ENCODE measurements at places on chromosomes 2 and 18.
A peak's percentile ranks its signal among the peaks of the same experiment; 100 is the strongest.

DNA sequence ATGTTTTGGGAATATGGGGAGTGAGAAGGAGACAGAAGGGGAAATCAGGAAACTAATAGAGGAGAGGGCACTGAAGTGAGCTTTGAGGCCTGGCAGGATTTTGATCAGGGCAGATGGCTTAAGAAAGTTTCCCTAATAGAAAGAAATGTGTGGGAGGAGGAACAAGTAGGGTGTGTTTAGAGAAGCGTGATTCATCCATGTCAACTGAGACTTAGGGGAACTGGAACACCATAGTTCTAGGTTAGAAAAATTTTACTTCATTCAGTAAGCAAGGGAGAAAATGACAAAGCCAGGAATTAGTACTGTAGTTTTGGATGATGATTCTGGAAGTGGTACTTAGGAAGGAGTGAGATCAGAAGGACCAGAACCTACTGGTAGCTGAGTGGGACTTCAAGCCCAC lies 296.0 kb downstream of the PLCL1 start:
- DNase-seq: peak; percentile 90

- peak; percentile 26 for DNase-seq
Measured at GRCh38 chr18:26549263-26550094, 1.1 kb upstream of the KCTD1 start.

DNA sequence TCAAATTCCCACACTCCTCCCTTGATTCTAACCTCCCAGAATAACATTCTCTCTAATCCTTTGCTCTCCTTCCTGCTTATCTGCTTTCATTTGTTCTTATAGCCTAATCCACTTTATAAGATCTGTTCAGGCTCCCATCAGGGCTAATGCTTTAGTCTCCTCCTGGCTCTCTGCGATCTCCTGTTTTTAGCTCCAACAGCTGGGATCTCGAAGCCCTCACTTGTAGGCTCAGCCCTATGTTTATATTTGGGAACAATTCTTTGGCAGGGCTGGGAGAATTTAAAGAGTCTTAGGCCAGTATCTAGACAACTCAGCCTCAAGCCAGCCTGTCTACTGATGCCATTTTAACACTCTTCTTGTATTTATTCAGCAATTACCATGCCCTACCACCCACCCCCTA lies 27.2 kb upstream of the RAPH1 start:
- no peak for DNase-seq

DNA sequence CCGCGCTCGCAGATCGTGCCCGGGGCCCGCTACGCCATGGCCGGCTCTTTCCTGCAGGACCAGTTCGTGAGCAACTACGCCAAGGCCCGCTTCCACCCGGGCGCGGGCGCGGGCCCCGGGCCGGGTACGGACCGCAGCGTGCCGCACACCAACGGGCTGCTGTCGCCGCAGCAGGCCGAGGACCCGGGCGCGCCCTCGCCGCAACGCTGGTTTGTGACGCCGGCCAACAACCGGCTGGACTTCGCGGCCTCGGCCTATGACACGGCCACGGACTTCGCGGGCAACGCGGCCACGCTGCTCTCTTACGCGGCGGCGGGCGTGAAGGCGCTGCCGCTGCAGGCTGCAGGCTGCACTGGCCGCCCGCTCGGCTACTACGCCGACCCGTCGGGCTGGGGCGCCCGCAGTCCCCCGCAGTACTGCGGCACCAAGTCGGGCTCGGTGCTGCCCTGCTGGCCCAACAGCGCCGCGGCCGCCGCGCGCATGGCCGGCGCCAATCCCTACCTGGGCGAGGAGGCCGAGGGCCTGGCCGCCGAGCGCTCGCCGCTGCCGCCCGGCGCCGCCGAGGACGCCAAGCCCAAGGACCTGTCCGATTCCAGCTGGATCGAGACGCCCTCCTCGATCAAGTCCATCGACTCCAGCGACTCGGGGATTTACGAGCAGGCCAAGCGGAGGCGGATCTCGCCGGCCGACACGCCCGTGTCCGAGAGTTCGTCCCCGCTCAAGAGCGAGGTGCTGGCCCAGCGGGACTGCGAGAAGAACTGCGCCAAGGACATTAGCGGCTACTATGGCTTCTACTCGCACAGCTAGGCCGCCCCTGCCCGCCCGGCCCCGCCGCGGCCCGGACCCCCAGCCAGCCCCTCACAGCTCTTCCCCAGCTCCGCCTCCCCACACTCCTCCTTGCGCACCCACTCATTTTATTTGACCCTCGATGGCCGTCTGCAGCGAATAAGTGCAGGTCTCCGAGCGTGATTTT lies 7.6 kb downstream of the TBR1 start:
- peak; percentile 61 for DNase-seq

DNA sequence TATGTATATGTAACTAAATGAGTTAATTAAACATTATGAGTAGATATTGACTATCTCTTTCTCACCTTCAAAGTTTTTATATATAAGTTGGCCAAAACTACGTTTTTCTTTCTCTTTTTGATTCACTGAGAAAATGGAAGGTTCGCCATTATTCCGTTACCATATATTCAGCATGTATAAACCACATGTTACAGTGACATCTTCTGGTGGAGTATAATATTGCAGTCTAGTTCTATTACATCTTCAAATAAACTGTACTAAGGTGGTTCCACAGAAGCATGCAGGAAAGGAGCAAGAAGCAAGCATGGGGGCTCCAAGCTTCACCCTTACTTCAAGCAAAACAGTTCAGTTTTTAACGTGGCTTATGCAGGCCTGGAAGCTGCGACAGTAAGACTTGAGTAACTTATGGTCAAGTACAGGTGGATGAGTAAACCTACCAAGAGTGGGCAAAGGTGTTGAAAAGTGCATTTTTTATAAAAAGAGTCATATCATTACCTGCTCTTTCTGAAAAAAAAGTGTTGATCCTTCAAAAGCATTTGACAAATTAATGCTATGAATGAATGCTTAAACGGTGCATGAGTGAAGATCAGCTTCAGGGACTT lies 129.8 kb upstream of the RAB6C start:
- DNase-seq: peak; percentile 78

DNA sequence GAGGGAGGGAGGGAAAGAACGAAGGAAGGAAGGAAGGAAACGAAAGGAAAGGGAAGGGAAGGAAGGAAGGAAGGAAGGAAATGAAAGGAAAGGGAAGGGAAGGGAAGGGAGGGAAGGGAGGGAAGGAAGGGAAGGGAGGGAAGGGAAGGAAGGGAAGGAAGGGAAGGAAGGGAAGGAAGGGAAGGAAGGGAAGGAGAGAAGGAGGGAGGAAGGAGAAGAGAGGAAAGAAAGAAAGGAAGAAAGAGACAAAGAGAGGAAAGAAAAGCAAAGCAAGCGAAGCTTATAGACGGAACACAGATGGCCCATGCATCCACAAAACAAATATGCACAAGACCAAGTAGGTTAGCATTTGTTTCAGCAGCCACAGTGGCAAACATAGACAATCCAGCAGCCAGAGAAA lies 20.4 kb upstream of the GALNT3 start:
- DNase-seq: no peak

DNA sequence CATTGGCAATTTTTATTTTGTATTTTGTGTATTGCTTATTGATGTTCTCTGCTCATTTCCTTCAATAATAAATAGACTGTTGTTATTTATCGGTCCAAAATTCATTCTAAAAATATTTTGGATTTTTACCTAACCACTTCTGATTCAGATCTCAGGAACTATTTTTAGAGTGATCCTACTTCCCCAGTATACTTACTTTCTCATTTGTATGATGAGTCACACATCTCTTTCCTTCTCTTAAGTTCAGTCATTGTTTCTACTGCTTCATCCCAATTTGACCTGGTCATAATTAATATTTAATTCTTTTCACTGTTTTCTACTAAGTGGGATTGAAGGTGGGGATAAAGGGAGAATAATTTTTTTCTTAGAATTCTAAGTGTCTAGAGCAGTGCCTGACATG lies 75.1 kb downstream of the AGPS start:
- peak; percentile 46 for DNase-seq

GRCh38 chr18:48855422-48856377 lies 95.1 kb downstream of the SMAD7 start:
- no peak for DNase-seq

DNA sequence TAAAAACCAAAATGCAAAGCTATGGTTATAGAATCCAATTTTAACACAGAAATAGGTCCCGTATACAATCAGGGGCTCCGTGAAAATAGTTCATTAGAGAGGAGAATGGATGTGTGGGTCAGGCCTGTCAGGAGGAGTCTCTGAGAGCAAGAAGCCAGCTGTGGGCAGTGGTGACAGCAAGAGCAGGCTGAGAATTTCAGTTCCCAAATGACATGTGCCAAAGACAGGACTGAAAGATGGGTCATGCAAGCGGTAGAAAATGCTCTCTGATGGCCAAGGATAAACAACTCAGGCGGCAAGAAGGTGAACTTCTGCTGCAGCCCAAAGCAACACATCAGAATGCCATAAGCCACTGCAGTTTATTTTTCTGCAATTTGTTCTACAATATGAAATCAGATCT lies 100.4 kb downstream of the CCDC141 start:
- DNase-seq: no peak

- DNase-seq: no peak
Measured at GRCh38 chr2:16475586-16475985, 190.0 kb downstream of the CYRIA start.

DNA sequence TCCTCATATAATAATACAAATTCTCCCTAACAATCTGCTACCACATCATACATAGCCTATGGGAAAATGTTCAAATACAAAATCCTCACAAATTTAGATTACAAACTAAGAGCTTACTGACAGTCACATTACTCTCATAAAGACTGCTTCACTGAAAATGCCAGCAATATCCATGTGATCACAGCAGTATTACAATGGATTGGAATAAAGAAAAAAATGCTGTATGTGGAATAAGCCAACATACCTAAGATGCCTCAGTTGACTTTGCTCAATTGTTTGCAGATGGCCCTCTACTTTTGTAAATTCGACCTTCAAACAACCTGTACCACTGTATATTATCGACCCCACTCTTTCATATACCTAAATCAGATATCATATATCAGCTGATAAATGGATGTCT lies 88.7 kb downstream of the DYM start:
- no peak for DNase-seq

GRCh38 chr2:65465124-65465523 lies 32.7 kb upstream of the SPRED2 start:
- no peak for DNase-seq

DNA sequence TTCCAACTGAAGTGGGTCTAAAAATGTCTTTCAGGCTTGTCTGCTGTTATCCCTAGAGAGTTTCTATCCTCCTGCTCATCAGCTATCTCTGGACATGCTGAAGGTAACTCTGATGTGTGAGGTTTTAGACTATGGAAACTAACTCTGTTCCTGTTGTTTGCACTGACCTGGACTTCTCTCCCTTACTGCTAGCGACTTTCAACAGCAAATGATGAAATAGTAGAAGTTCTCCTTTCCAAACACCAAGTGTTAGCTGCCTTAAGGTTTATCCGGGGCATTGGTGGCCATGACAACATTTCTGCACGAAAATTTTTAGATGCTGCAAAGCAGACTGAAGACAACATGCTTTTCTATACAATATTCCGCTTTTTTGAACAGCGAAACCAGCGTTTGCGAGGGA lies 26.9 kb downstream of the RMC1 start:
- DNase-seq: peak; percentile 58

- DNase-seq: no peak
Measured at GRCh38 chr2:217289177-217289906, 429.5 kb upstream of the TNP1 start.

DNA sequence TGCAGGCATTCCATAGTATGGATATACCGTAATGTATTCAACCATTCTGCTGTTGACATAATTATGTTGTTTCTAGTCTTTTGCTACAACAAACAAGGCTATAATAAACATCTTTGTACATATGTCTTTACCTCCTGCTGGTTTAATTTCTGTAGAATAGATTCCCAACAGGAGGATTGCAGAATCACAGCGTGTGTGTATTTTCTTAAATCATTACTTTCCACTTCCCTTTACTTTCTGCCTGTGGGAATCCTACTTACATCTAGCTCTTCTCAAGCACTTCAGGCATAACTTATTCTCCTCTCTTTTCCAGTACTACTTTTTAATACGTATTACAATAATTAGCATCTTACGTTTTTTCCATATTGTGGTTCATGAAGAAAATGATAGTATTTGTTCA lies 13.0 kb upstream of the RIOK3 start:
- peak; percentile 28 for DNase-seq

- no peak for DNase-seq
Measured at GRCh38 chr2:227719641-227720040, 1.8 kb upstream of the SLC19A3 start.

DNA sequence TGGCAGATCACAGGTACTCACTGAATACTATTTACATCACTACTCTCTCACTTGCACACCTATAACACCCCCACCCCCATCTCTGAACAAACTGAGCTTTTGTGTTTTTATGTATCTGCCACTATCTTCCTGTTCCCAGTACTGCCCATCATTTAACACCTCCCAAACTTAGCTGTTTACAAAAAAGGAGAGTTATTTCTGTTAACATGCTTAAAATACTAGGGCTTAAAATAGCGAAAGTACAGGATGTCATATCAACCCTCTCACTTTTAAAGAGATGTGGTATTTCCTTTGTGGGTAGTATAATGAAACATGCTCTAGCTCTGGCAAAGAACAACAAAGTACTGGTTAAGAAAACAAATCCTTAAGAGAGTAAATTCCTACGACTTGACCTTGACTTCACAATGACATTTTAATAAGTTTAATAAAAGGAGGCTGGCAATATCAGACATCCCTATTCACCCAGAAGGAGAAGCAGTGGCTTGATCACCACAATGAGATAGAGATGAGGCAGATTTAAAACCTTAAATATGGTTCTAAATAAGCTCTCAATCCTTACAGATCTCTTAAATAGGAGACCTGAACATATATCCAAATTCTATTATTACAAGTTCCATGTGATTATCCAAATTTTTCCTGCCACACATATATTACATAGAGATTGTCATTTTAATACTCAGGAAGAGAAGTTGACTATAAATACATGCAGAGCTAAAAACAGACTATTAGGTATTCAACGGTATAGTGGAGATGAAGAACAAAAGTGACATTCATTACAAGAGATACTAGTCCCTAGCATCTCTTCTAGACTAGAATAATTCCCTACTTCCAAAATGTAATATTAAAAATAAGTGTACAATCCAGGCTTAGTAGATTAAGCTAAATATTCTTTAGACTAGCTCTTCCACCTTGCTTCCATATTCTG lies 36.9 kb downstream of the TRAK2 start:
- DNase-seq: no peak

DNA sequence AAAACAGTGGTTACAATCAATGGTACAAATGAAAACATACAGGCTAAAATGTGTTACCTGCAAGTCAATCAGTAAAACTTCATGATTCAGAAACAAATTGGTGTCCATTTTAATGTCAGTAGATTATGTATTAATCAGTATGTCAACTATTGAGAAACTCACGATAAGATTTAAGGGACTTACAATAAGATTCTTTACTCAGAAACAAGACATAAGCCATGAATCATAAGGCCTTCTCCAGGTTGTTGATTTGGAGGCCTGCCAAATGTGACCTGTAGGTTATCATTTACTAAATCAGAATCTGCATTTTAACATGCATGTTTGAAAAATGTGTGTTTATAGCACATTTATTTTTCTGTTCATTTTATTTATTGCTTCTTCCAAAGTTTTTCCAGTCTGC lies 623.1 kb downstream of the CCDC85A start:
- no peak for DNase-seq
